ENCODE measurements at places on chromosomes 3 and 15.

DNA sequence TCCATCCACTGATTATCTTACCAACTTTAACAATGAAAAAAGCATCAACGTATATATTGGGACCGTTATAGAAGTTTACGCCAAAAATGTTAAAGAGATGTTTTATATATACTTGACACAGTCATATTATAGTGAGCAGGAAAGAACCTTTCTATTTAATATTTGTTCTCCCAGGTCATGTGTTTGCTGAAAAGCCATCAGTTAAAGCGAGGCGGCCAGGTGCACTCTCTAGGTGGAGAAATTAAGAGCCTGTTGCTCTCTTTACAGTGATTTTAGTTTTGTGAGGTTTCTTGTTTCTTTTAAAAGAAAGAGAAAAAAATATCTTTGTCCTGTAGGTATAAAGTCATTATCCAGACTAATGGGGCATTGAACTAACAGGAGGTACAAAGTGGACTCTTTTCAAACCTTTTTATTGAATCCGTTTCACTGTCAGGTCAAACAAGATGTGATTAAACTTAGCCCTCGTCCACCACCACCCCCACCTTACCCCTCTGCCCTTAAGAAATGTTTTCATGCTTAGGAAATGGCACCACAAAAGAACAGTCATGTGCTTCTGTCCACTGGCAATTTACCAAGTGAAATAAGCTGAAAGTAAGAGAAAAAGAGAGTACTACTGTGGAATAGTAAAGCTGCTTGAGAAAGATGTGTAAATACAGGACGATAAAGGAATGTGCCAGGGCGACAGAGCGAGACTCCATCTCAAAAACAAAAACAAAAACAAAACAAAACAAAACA is 279.9 kb downstream of the PTPRG start:
- DNase-seq, result no peak

GRCh38 chr3:54347060-54347459 is 224.7 kb downstream of the CACNA2D3 start:
- no peak for DNase-seq

DNA sequence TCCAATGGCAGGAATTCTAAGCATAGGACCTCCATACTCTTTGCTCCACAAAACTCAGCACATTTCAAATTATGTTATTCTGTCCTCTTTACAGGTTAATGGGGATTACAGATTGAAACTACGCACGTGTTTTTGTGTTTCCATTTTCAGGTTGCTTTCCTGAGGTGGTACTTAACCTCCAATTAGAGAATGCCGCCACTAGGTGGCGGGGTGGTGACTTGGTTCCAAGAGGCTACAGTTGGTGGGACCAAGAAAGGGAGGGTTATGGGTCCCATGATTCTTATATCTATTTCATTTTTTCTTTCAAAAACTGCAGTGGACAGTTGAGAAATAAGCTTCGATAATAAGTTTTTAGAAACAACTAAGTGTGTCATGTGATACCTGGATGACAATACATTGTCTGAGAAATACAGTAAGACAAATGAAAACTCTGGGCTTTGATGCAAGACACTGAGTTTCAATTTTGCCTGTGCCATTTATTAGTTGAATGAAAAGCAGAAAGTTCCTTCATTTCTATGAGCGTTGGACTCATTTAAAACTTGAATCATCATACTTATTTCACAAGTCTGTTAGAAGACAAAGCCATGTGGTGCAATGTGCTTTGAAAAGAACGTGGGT is 539.0 kb downstream of the FGF12 start:
- DNase-seq, result peak; percentile 0

DNA sequence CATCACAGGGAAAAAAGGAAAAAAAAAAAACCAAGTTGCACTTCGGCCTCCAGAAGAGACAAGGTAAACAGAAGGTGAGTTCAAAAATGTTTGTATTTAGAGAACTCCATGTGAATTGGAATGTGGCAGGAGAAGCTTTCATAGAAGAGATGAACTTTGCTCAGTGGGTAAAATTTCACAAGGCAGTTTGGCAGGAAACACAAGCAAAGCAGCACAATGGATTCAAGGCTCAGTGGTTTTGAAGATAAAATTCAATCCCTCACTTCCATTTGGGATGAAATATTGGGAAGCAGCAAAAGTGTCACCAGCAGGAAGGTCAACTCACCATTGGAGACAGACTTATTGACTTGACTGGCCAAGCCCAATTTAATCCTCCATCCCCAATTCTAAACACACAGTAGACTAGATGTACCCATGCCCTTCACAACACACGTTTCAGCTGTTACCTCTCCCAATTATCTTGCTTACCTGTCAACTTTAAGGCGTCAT is 256.7 kb upstream of the ICE2 start:
- no peak for DNase-seq

Data from T follicular helper cell (primary cell).